ENCODE measurements at places on chromosomes 7 and 10.

GRCh38 chr7:124263232-124263827, 230.5 kb upstream of the TMEM229A start:
- DNase-seq, result peak; percentile 4

DNA sequence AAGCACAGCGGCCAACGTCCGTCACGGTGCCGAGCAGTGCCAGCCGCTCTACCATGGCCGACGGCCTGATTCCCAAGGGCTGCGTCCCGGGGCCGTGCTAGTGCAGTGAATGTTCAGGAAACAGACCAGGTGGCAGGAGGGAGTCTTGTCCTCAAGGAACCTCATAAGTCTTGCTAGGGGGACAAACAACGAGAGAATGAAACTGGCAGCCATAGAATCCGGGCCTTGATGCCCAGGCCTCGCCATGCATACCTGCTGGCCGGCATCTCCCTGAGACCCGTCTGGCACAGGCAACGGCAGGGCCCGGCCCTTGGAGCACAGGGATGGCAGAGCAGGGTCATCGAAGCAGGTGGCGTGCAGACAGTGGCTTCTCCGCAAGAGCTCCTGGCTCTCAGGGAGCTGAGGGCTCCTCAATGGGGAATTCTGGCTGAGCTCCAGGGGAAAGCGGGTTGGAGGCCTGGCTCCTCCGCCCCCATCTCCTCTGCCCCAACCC, 58.8 kb downstream of the DIP2C start:
- no peak for DNase-seq

GRCh38 chr7:139407555-139407954, 47.9 kb downstream of the LUC7L2 start:
- no peak for DNase-seq

DNA sequence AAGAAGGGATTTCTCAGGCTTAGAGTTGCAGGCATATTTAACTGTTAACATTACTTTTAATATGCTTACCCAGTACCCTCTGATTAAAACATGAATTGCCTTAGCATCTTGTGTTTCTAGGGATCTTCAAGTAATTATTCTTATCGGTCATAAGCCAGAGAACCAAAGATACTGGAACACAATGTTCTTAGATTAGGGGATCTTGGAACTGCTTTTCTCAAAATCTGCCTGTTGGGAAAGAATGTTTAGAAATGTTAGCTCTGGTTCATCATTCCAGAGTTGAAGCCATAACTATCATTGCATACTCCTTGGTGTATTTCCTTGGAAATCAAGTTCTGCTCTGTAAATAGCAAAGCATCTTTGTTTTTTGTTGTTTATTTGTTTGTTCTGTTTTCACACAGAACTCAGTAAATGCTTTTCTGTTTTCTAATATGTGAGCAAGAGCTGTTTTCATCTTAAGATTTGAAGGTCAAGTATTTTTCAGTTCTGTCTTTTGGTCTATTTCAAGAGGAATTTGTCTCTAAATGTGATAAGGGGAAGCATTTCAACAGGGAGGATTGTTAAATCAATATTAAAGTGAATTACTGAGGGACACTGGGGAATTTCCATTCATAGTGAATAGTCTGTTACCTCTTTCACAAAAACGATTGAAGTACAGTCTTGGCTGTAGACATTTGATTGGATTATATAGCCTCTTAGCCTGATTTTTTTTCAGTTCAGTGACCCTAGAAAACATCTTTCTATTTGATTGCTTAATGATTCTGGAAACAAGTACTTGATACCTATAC, 103.2 kb upstream of the CYP26C1 start:
- no peak for DNase-seq

DNA sequence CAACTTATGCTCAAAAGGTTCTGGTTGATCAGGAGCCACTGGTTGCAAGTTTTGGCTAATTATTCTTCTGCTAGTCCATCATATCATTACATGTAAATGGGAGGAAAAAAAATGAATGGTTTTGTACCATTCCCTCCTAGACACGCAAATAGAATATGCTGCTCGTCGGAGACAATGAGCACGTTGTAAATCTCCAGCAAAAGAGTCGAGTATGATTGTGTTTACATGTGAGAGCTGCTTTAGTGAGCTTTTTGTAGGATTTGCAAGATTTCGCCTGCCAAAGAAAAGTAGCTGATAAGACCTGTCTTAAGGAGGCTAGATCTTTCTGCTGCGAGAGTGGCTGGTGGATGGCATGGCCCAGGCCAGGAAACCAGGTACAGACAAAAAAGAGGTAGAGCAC, 109.0 kb downstream of the ZMYND11 start:
- no peak for DNase-seq

GRCh38 chr7:78496096-78496630, 697.6 kb downstream of the PHTF2 start:
- DNase-seq, result no peak

DNA sequence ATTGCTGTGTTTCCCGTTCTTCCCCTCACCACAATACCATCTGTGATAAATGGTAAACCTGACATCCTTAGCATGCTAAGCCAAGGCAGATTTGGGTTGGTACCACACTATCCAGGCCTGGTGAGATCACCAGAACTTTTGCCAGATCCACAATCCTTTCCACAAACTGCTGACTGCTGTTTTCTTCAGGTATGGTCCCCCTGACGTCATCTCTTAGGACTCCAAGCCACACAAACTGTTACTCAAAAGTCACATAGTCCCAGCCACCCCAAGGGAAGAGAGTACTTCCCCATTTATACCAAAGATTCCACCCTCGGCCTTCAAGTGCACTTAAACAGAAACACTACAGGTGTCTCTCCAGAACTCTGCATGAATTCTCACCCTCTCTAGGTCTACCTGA, 34.8 kb downstream of the SLC25A13 start:
- no peak for DNase-seq

DNA sequence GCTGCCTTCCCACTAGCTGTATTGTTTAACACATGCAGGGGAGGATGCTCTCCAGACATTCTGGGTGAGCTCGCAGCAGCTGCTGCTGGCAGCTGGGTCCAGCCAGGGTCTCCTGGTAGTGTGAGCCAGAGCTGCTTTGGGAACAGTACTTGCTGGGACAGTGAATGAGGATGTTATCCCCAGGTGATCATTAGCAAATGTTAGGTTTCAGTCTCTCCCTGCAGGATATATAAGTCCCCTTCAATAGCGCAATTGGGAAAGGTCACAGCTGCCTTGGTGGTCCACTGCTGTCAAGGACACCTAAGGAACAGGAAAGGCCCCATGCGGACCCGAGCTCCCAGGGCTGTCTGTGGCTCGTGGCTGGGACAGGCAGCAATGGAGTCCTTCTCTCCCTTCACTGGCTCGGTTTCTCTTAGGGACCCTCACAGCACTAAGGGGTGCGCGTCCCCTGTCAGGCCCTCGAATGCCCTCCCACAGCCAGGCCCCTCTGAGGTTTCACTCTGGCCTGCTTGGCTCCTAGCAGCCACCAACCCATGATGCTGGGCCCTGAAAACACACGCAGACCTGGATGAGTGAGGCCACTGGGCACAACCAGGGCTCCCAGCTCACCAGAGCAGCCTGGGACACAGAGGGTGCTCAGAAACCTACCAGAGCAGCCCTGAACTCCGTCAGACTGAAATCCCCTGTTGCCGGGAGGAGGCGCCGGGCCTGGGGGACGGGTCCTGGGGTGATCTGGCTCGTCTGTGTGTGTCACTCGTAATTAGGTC, 173.0 kb upstream of the LANCL2 start:
- no peak for DNase-seq

DNA sequence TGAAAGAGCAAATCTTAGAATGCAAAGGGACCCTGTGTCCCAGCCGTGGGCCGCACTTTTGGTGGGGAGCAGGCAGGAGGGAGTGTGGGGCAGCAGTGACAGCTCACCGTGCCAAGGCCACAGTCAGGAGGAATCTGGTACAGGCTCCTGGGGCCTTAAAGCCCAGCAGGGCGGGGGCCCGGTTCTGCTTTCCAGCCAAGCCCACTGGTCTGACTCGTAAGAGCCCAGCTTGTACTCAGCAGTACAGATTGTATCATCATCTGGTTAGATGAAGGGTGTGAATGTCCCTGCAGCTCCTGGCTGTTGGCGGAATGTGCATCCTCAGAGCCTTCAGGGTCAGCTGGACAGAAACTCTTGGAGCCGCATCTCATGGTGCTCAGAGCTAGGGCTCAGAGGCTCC, 30.5 kb upstream of the TRIM8 start:
- DNase-seq, result no peak

DNA sequence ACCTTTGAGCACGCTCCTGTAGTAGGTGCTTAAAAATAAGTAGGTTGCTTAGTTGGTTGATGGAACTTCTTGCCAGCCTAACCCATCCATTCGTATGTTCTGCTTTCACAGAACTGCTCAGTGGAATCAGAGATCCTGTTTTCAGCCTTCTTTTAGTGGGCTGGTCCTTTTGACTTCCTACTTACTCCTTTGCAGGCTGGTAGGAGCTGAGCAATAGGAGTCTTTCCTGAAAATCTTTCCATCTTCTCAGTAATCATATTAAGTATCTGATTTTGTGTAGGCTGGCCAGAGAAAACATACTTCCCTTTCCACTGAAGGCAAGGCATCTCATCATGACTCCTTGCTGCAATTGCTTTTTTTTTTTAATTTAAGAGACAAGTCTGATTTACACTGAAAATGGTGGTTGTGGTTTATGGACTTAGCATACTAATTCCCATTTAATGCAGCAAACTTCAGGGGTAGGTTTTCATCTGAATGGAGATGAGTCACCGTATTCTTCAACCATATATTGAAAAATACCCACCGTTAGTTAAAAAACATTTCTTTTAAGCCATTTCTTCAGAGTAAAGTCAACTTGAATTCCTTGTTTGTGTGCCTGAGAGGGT, 208.0 kb downstream of the ZNF365 start:
- peak; percentile 86 for DNase-seq

- DNase-seq, result no peak
Observed at GRCh38 chr10:4049348-4049747, 264.3 kb upstream of the KLF6 start.

DNA sequence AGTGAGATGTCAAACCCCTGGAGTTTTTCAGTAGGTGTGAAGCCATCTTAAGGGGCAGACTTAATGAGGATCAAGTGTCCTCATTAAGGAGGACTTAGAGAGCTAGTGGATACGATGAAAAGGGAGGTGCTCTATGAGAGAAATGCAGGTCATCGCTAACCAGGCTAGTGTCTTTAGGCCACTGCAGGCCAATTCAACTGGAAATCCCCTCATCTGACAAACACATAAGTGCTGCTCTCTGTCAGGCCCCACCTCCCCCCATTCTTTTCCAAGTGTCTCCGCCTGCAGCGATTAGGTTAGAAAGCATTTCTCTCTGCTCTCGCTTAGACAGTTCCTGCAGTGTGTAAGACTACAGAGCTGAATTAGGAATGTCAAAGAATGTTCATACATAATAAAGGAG, 33.7 kb downstream of the RBM28 start:
- no peak for DNase-seq

- peak; percentile 15 for DNase-seq
Observed at GRCh38 chr10:33571616-33572015, 237.1 kb upstream of the NRP1 start.

- DNase-seq, result peak; percentile 65
Observed at GRCh38 chr7:36448781-36449379, 59.2 kb downstream of the ANLN start.

DNA sequence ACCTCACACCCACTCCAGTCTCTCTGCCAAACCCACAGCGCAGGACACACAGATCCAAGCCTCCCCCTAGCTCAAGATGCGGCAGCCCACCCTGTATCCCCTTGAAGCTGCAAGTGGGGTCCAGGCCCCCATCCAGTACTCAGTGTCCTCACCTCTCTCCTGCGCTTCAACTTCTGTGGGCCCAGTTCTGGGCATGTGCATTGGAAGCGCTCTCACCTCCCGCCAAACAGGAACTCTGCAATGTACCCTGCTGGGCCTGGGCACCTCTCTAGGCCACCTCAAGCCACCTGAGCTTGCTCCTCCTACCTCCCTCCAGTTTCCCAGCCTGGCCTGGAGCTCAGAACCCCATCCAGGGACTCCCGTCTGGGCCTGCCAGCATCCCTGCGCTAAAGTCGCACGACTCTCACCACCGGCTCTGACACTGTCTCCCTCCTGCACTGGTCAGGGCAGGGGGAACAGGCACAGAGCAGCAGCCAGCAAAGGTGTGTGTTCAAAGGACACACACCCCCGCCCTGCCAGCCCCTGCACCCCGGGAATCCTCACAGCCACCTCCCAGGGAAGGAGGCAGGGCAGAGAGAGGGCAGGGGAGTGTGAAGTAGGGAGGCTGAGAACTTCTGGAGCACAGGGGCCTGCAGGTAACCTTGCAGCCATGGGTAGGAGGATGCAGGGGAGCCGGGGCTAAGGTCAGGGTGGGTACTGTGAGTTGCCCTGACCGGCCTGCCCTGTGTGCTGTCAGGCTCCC, 51.7 kb upstream of the MSMB start:
- DNase-seq, result no peak

All from fibroblast of skin of scalp (primary cell).